ENCODE measurements at places on chromosomes 2 and 18. TPM values are rescaled to one million over a fixed set of nuclear protein-coding genes. Genes with fewer than 3 reads are reported as not detected.
A peak's percentile ranks its signal among the peaks of the same experiment; 100 is the strongest.

Gene RMC1
- 13.5 TPM for total RNA-seq

GRCh38 chr2:9560628-9561027, 5.0 kb upstream of the ADAM17 start:
- DNase-seq = no peak

Gene CYB5A
- total RNA-seq = 150 TPM

Gene NT5C1B
- total RNA-seq = not detected

Gene SCYGR2
- not detected for total RNA-seq

Gene ATP6V1B1
- total RNA-seq = 3.0 TPM

GRCh38 chr2:70777450-70777849, 9.4 kb upstream of the ADD2 start:
- DNase-seq = no peak

Gene ACADL
- 0.45 TPM for total RNA-seq

DNA sequence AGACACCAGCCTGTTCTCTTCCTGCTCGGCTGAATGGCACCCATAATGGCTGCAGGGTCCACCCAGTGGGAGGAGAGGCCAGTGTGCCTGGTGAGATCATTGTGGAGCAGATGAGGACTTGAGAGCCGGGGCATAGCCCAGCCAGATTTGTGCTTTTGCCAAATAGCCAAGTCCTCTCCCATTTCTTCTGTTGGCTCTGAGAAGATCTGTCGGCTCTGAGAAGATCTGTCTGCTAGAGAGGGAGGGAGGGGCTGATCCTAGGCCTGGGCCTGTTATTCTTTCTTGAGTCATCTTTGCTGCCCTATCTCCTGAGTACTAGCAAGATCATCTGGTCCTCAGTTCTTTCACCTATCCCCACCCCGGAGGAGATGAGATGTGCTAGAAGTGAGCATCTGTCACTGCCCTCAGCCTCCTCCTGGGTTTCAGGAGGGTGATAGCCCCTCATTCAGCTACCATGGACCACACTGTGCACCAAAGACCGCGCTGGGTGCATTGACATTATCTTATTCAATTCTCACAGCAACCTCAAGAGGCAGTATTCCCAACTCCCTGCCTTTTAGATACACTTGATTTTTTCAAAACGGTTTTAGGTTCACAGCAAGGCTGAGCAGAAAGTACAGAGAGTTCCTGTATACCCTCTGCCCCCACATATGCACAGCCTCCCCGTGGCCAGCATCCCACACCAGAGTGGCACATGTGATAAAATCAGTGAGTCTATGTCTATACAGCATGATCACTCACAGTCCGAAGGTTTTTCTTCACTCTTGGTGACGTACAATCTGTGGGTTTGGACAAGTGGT, 98.6 kb downstream of the CAPN13 start:
- no peak for DNase-seq

DNA sequence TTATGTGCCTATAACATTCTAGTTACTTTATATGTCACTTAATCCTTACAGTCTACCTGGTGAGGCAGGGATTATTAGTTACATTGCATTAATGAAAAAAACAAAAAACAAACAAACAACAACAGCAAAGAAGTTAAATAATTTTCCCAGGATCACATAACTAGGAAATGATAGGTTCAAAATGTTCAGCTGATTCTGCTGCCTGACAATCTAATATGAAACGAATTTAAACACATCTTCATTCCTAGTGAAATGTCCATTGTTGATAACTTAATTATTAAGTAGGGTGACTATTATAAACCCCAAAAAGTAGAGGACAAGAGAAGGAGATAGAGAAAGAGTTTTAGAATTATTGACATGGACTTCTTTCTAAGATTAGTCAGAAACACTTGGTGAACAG, 22.6 kb downstream of the HOXD1 start:
- DNase-seq = no peak

DNA sequence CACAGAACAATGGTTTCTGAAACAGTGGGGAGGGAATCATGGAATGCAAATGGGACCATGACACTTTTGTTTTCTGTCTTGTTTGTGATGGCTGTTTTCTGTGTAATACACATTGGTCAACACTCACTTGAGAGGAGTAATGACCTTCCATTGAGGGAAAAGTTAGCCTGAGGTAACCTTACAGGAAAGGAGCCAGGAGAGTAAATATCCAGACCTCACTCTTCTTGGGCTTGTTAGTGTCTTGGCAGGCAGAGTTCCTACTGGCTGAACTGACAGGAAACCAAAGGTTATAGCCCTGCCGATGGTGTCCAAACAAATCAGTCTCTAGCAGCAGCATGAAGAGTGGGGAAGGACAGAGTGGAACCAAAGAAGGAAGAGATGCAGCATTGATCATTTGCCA, 17.2 kb upstream of the RPRM start:
- no peak for DNase-seq

DNA sequence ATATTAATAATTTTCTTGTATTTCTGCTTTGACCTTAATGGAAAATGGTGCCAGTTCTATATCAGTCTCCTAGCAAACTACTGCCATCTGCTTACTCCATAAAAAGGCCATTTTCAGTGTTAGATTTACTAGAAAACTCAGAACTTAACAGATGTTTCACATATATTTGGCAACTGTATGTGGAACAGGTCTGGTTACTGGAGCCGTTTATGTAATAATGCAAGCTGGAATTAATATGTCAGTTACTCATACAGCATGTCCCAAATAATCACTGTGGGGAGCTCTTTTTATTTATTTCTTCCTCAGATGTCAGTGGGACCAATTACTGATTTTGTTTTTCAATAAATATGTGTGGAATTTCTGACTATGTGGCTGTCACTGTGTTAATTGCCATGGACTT, 1247.6 kb downstream of the CNTNAP5 start:
- no peak for DNase-seq

- DNase-seq = peak; percentile 63
Measured at GRCh38 chr2:119659601-119660342, 19.2 kb upstream of the TMEM177 start.

DNA sequence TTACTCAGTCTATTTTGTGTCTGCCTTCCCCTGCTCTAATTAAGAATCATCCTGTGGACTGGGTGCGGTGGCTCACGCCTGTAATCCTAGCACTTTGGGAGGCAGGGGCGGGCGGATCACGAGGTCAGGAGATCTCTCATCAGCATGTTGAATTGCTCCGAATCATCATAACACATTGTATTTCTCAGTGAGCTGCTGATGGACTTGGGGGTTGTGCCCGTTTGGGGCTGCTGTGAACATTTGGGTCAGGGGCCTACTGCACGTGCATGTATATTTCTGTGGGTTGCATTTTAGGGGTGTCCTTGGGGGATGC, 84.4 kb downstream of the ARHGEF4 start:
- no peak for DNase-seq

GRCh38 chr2:109637749-109638570, 23.8 kb downstream of the SOWAHC start:
- DNase-seq = no peak

DNA sequence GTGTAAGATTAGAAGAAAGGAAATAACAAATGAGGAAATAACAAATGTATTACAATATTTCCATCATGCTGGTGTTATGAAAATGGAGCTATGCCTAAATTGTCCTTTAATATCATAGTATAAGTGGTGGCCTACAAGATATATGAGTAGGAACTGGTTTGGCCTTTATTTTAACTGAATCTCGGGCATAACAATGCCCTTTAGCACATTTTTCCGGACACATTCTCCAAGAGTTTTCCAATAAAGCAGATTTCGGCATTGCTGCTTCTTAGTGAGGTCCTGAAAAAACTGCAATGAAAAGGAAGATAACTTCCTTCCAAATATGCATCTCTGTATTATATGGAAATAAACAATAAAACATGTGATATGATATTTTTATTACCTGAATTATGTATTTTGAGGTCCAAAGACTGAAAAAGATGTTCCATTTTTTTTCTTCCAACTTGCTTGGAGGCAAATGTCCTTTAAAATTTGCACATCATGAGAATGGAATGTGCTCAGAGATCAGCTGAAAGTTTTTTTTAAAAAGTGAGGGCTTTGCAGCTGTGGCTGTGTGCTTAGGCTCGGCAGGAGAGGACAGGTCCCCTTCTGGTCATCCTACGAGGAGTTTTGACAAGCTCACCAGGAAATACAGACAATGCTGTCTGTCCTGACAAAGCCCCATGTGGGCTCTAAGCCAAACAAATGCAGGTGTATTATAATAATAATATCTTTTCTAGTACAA, 132.3 kb upstream of the RND3 start:
- DNase-seq = no peak

- DNase-seq = no peak
Measured at GRCh38 chr2:223884399-223884798, 47.0 kb upstream of the AP1S3 start.

Gene SLC30A3
- 75.1 TPM for total RNA-seq

Gene SERPINB13
- not detected for total RNA-seq

All from cardiac muscle cell (in vitro differentiated cells and primary cell).